Skin of body (tissue), 3 donors: ENCODE measurements at places on chromosomes 5 and 9. TPM values are rescaled to one million over a fixed set of nuclear protein-coding genes. Genes with fewer than 3 reads are reported as not detected.

The FOXD4L6 gene
- total RNA-seq, result not detected

The FOXD4L4 gene
- 0.20 TPM for total RNA-seq

The INSL4 gene
- total RNA-seq, result not detected

GRCh38 chr5:140041492-140042392 is 1.4 kb downstream of the NRG2 start:
- DNase-seq, result no peak

GRCh38 chr5:54278036-54278830 is 32.1 kb downstream of the ARL15 start:
- no peak for DNase-seq
